NCI-H524 treated with DMSO at 0.1 percent for 48 hours (cell line): ENCODE measurements at places on chromosomes 1 and 21.
A peak's percentile ranks its signal among the peaks of the same experiment; 100 is the strongest.

- peak; percentile 37 for DNase-seq
Observed at GRCh38 chr1:168362991-168363390, 82.3 kb downstream of the TBX19 start.

DNA sequence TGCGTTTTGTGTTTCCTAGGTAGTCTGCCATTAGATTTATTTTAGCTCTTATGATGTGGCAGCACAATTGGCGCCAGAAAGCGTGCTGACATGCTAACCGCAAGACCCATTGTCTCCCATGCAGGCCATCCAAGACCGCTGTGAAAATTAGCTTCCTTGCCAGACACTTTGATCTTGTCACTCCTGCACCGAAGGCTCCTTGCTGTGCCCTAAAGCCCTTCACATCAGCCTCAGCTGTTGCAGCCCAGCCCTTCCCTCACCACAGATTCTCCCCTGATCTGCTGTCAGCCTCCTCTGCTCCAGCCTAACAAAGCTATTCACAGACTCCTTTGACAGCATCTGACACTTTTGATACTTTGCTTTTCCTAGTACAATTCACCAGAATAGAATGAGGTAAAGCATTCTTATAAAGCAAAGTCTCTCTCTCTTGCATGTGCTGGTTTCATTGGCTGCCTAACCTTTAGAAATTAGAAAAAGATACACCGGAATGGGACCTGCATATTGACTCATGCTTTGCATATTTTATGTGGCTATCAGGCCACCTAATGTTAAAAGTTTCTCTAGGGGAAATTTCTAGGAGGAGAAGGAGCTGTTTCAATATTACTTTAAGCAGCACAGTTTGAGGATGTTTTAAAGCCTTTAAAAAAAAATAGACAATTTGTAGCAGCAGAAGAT lies 280.3 kb upstream of the FMN2 start:
- DNase-seq, result no peak

- peak; percentile 93 for DNase-seq
Observed at GRCh38 chr1:38153778-38154470, 107.3 kb upstream of the POU3F1 start.

DNA sequence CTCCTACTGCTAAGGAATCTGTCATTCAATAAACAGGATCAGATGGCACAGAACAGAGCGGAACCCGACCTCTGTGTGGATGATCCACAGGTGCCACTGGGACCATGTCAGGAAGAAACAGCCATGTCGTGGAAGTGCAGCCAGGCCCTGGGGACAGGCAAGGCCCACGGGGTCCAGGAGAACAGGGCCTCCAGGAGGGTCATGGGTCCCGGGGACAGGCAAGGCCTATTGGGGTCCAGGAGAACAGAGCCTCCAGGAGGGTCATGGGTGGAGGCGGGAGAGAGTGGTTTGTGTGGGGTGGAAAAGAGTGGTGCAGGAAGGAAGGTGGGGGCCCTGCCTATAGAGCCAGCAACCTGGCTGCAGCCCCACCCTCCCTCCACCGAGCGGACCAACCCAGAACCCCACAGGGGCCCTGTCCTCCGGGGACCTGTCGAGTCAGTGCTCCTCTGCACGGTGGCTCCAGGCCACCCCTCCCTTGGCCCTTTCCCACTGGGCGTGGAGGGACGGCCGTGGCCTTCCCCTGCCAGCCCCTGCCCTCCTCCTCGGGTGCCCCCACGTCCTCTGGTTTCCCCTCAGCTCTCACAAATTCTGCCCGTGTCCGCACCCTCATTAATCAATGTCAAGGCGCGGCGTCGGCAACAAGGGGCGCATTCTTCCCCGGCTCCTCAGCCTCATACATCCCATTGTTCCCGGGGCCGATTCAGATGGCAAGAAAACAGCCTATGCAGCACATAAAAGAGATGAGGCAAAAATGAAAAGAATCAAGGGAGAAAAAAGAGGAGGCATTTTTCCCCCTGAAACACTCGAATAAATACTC lies 146.4 kb downstream of the PRDM16 start:
- DNase-seq, result no peak

DNA sequence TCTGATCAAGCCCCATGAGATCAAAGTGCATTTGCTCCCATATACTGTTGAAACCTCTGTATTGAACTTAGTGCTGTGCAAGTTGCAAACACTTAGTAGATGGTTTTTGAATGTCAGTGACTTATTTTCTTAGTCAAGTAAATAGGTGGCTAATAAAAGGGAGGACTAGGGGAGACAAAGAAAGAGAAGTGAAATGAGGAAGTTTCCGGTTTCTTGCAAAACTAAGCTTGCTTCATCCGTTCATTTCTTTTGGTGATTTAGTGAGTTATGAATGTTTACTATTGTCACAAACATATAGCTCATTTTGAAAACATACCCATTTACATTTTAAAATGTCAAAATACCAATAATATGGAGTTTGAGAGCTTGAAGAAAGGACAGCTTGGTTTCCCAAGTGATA lies 23.0 kb downstream of the ADAMTS5 start:
- DNase-seq, result no peak

GRCh38 chr1:245704341-245704740 lies 549.6 kb downstream of the KIF26B start:
- DNase-seq, result no peak

GRCh38 chr1:37265786-37266667 lies 208.4 kb upstream of the ZC3H12A start:
- DNase-seq, result peak; percentile 5

DNA sequence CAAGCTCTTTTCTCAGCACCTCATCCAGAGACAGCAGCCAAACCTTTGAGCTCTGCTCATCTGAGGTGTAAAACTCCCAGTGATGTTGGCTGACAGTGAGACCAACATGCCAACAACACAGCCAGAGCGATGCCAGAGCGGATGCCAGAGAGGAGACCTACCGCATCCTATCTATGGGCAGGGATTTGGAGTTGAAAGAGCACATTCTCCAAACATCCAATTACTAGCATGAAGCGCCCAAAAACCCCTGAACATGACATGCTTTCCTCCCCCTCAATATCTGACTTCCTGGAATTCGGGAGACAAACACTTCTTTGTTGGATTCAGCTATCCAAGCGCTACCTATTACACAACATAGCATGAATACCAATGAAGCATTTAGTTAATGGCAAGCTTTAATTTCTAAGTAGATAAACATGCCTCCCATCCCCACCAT lies 23.1 kb upstream of the PAXBP1 start:
- no peak for DNase-seq

DNA sequence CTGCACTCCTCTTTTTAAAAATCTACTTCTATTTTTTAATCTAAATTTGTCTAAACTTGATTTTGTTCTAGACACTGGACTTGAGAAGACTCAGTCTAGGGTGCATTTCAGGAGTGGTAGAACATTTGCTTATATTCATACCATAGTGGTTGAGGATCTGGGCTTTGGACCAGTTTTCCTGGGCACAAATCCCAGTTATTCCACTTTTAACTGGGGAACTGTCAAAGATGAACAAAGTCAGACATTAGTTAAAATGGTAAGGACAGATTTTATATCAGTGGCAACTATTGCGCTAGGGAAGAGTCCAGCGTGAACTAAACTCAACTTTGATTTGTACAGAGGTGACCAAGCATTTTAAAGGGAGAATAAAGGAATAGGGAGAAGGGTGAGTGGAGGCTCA lies 102.4 kb downstream of the FMN2 start:
- DNase-seq, result no peak

GRCh38 chr1:74811436-74812179 lies 78.7 kb downstream of the TYW3 start:
- DNase-seq, result peak; percentile 53

DNA sequence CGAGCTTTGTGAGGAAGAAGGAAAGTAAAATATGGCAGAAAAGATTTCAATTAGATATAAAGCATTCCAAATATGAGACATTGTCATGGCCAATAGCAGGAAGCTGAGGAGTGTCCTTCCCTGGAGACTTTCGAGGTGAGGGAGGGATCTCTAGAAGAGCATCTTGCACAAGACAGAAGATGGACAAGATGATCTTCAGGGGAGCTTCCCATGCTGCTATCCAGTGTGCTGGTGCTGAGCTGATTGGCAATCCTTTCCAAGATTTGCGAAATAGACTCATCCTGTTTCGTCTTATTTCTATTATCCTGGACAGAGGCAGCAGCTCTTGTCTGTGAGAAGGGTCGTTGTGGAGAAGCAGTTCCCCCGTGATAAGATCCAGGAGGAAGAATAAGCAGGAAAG lies 342.0 kb upstream of the CAMK1G start:
- DNase-seq, result no peak

DNA sequence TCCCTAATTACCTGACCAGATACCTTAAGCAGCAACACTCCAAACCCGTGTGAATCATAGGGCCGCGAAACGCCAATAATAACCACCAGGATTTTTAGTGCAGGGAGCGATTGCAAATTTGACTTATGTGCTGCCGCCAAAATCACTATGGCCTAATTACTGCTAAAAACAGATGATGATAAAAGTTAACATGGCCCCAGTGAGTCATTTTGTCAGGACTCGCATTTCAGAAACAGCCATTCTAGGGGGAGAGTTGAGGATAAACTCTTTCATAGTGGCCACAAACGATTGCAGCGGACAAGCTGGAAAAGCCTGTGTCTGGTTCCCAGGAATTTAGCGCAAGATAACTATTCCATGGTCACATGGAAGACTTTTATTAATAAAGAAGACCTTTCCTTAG lies 103.4 kb downstream of the HLX start:
- DNase-seq, result no peak

DNA sequence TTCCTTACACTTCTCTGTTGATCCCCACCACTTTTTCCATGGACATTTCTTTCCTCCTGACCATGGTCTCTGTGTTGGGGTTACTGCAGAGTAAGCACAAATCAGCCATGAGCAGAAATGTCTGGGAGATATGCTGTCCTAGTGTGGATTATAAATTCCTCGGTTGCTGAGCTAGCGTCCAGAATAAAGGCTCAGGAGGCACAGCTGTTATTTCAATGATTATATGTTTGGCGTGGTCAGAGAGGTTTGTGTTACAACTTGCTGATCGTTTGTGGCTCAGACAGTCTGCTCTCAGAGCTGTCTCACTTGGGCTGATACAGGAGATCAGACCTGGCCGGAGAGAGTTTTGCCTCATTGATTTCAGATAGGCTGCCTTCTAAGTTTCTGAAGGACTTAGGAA lies 37.5 kb upstream of the LAMC2 start:
- no peak for DNase-seq

GRCh38 chr1:1364266-1364665 lies 5.9 kb upstream of the MXRA8 start:
- DNase-seq, result no peak

GRCh38 chr1:184588701-184589100 lies 166.0 kb downstream of the EDEM3 start:
- DNase-seq, result no peak

DNA sequence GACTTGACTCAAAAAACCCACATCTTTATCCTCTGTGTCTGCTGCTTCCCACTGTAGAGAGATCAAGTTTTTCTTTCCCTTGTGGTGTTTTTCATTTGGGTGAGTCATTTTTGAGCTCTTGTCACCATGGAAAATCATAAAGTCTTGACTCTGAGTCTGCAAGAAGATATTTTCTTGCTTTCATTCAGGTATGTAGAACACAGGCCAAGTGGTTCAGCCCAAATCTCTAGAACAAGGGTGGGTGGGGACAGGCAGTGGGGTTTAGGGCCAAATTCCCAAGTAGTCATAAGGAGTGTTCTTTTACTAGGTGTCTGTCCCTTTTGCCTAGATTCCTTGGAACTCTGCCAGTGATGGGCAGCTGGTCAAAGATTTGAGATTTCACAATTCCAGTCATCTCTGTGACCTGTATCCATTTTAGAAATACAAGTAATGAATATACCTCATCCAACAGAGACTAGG lies 21.5 kb upstream of the ARHGAP29 start:
- no peak for DNase-seq

DNA sequence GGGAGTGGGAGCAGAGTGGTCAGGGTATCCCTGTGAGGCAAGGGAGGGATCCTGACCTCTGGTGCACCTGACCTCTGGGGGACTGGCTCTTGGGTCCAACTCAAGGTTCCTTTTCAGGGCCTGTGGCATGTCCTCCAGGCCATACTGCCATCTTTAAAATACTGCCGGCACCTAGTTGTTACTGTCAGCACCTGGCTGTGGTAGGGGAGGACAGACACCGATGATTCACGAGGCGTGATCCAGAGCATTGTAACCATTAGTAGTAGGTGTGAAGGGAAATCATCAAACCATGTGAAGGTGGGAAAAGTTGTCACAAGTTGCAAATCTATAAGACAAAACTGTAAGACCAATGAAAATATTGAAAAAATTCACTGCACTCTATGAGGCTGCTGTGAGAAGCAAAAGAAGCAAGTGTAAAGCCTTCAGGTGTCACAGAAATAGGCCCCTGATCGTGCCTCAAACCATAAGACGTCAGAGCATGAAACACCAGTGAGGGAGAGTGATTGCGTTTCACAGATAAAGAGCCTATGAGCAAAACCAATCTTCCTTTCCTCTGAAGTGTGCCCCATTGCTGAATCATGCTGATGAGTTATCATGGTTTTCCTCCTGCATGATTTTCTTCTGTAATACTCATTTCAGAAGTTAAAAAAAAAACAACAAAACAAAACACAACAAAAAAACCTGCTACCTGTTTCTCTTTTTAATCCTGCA lies 55.3 kb downstream of the CDC7 start:
- DNase-seq, result no peak

DNA sequence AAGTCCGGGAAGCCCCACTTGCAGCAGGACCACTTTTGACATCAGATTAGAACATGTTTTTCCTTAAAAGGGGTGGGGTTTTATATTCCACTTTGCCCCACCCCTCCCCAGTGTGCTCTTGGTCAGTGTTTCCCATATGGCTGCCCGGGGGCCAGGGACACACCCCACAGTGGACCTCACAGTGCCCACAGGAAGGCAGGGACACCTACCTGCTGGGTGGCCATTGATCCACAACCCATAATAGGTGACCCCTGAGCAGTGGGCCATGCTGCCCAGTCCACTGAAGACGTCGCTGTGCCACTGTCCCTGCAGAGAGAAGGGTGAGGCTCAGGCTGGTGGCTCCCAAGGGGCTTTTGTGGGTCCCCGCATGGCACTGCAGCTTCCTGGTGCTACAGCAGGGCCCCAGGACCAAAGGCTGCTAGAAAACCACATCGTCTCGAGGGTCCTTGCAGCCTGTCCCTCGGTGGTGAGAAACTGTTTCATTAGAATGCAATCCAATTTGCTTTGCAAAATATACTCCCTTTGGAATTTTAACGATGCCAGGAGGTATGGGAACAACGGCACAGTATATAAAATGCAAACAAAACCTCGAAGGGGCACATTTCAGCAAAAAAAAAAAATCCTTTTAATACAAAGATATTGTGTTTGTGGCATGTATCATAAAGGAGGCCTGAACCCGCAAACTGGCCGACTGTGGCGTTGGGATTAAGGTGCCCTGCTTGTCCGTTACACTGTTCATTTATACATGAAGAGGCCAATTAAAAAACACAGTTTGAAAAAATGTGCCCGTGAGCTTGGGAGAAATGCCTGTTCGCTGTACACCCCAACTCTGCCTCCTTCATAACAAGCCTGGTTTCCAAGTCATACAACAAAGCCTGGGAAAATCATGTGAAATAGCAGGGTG lies 16.9 kb downstream of the MORN1 start:
- DNase-seq, result no peak
